Stimulated activated CD8-positive, alpha-beta memory T cell treated with anti-CD3 and anti-CD28 coated beads, Interleukin-2, amount 100 ng/mL, for 1 hour (primary cell): ENCODE measurements at places on chromosomes 7 and 10.

DNA sequence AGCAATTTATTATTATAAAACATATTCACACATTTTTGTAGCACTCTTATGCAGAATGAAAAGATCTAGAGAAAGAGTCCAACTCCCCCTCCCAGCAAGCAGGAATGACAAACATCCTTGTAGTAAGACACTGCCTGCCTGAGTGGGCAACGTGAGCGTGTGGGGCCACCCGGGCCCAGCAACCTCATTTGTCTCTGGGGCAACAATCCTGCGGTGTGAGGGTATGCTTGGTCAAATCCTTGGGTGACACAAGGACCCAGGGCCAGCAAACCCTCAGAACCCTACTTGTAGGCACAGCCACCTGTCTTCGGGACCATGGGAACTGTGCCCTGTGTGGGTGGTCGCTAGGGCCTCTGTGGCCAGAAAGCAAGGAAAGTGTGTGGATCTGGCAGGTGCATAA, 10.7 kb downstream of the RHEB start:
- no peak for DNase-seq

- DNase-seq: no peak
Measured at GRCh38 chr10:86312701-86313270, 53.8 kb downstream of the GRID1 start.

DNA sequence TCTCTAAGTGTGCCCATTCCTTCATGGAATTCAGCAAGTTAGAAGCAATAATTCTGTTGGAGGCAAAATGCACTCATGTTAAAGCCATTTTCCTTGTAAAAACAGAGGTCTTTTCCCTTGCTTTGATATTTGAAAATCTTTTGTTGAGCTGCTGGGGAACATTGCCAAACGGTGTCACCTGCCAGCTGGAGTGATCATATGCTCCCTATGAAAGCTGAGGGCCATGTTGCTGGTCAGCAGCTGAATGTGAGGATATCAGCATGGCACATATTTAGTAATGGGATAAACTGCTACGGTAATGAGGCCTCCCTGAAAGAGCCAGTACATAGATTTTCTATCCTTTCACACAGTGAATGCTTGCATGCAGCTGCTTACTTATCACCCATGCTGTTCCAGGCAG, 224.3 kb downstream of the THSD7A start:
- no peak for DNase-seq

DNA sequence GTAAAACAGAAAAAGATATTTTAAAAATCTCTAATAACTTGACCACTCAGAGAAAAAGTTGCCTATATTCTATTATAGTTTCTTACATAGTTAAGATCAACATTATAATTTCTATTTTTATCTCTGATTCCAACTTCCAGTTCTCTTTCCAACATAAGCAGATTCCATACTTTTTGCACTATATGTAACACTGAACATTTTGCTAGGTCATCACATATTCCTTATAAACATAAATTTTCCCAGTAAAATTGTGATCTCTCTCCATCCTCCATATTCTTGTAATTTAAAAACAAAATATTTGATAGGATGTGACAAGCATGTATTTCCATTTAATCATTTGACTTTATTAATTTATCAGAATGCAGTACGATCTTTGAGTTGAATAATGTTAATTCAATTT, 170.4 kb upstream of the THSD7A start:
- no peak for DNase-seq

DNA sequence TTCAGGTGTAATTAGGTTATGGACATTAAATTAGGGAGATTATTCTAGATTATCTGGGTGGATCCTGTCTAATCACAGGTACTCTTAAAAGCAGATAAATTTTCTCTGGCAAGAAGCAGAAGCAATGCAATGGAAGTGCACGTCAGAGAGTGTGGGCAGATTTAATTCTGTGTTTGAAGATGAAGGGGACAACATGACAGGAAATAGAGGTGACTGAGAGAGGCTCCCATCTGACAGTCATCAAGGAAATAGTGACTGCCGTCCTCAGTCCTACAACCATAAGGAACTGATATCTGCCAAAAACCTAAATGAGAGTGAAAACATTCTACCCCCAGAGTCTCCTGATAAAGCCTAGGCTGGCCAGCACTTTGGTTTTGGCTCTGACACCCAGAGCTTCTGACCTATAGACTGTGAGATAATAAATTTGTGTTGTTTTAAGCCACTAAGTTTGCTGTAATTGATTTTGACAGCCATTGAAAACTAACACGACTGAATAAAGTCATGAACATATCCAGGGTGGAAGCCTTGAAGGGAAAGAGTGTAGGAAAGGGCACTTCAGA, 30.5 kb upstream of the DDX50 start:
- no peak for DNase-seq

- no peak for DNase-seq
Measured at GRCh38 chr10:114821915-114822443, 399 bp downstream of the FHIP2A start.

GRCh38 chr10:125592897-125593296, 90.1 kb downstream of the TEX36 start:
- DNase-seq: no peak

GRCh38 chr7:146889806-146890555, 773.4 kb downstream of the CNTNAP2 start:
- DNase-seq: no peak

- DNase-seq: no peak
Measured at GRCh38 chr10:11773761-11774441, 31.7 kb downstream of the ECHDC3 start.

GRCh38 chr7:159207393-159207792, 62.7 kb upstream of the VIPR2 start:
- no peak for DNase-seq
